ENCODE measurements at places on chromosomes 12 and 14.

DNA sequence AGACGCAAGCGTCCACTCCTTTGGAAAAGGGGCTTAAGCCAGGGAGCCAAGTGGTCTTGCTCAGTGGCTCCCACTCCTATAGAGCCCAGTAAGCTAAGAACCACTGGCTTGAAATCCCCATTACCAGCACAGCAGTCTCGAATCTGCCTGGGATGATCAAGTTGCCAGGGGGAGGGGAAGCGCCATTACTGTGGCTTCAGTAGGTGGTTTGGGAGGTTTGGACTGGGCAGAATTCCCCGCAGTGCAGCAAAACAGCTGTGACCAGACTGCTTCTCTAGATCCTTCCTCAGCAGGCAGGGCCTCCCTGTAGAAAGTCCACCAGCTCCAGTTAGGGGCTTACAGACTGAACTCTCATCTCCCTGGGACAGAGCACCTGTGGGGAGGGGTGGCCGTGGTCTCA lies 115.4 kb downstream of the TMEM117 start:
- no peak for DNase-seq

GRCh38 chr14:23362200-23362599 lies 2.8 kb downstream of the EFS start:
- DNase-seq: no peak

- DNase-seq: peak; percentile 70
These were observed 85.3 kb downstream of the SCARB1 start for GRCh38 chr12:124778411-124778810.

DNA sequence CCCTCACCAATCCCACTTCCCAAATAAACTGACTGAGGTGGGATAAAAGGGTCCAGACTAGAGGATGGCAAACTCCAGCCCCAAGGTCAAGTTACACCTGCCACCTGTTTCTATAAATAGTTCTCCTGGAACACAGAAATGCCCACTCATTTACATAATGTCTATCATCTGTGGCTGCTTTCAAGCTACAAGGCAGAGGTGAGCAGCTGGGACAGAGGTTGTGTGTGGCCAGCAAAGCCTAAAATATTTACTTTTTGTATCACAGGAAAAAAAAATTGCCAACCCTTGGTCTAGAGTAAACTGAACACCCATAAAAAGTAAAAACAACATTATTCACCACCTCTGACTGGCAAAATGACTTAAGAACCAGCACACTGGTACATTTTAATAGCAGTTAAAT lies 269.4 kb downstream of the RGS6 start:
- DNase-seq: no peak

- no peak for DNase-seq
These were observed 26.0 kb downstream of the SH2B3 start for GRCh38 chr12:111431772-111432171.

DNA sequence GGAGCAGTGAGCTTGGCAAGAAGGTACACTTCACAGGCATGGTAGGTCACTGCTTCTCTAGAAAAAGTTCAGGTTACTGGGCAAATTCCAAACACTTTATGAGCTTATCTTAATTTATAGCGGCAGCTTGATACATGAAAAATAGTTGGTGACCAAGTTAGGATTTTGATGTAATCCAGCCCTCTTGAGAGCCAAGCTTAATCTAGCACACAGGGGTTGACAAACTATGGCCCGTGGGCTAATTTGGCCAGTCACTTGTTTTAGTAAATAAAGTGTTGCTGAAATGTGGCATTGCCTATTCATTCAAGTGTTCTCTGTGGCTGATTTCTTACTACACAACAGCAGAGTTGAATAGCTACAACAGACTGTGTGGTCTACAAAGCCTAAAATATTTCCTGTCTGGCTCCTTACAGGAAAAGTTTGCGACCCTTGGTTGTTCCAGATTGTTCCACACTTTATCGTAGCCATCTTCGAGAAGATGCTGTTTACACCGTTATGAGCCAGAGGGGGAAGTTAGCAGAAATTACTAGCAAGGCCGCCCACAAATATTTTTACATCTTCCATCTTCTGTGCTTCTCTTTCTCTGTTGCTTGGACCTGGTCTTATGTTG lies 120.9 kb downstream of the DAAM1 start:
- DNase-seq: no peak

DNA sequence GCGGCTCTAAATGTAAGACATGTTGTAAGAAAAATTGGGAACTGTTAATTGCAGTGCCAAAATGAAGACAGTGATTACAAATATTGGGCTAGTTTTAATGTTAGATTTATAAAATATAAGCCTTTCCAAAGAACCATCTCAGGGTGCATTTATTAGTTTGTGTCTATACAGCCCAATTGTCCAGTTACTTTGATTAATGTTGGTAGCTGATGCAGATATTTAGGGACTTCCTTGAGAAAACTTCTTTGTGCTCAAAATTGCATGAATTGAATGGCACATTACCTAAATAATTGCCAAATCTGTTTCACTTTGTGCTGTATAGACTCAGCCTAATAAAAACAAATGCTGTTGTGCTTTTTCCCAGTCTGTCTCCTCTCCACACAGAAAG lies 83.7 kb downstream of the DAD1 start:
- DNase-seq: no peak

- DNase-seq: no peak
These were observed 32.9 kb downstream of the MRPL42 start for GRCh38 chr12:93500201-93500600.

- no peak for DNase-seq
These were observed 62.7 kb upstream of the TSPAN11 start for GRCh38 chr12:30863839-30864238.

GRCh38 chr14:94821705-94822104 lies 51.8 kb upstream of the GSC start:
- no peak for DNase-seq

GRCh38 chr14:59349258-59349701 lies 115.9 kb downstream of the GPR135 start:
- no peak for DNase-seq

GRCh38 chr14:32757568-32757967 lies 181.1 kb upstream of the NPAS3 start:
- no peak for DNase-seq

DNA sequence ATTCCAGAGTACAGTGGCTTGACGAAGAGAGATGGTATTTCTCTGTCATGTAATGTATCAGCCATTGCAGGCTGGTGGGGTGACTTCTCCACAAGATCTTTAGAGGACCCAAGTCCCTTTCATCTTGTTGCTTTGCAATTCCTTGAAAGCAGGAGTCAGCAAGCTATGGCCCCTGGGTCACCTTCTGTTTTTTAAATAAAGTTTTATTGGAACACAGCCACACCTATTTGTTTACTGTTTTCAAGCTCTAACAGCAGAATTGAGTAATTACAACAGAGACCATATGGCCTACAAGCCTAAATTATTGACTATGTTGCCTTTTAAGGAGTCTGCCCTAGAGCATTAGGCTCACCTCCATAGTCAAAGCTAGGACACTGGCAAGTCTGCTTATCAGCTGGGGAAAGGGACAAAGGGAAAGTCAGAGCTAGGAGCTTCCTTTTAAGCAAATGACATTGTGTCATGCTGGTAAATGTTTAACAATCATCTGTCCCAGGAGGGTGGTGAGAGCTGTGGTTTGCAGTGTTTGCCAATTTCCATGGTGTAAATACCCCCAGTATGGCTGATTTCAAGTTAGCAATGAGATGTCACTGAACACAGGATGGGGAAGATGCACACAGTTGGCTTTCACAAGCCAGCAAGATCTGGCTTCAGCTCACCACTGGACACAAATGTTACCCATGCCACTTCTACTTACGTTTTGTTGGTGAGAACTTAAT lies 87.7 kb upstream of the PWP1 start:
- DNase-seq: no peak

GRCh38 chr12:93819050-93819491 lies 141.9 kb downstream of the CRADD start:
- DNase-seq: no peak

- peak; percentile 36 for DNase-seq
These were observed 40.6 kb downstream of the SPRING1 start for GRCh38 chr12:116697305-116697704.

DNA sequence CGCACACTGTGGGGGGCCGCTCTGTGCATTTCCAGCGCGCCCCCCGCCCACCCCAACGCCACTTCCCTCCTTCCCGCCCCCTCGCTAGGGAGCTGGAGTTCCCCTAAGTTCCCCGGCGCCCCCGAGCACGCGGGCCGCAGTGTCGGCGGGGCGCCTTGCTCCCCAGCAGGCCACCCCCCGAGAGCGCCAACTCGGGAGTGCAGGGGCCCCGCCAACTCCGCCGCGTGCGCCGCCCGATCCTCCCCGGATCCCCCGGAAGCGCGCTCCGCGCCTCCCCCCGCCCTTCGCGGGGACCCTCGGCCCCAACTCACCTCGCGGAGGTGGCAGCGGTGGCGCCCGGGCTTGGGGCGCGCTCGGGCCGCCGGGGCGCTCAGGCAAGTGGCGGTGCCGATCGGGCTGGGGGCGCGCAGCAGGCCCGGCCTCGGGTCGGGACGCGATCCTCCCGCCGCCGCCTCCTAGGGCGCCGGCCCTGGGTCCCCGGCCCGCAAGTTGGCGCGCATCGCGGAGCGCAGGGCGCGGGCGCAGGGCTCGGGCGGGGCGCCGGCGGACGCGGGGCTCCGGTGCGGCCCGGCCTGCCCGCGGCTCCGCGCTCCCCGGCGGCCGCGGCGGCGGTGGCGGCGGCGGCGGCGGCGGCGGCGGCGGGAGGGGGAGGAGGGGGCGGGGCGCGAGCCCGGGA lies at the start of gene NCOR2:
Gene NCOR2, minus strand, starts transcription at position 616 of the 676 bp plus-strand sequence. CDS start 72,361 bp downstream, outside the sequence.
- peak; percentile 54 for DNase-seq

DNA sequence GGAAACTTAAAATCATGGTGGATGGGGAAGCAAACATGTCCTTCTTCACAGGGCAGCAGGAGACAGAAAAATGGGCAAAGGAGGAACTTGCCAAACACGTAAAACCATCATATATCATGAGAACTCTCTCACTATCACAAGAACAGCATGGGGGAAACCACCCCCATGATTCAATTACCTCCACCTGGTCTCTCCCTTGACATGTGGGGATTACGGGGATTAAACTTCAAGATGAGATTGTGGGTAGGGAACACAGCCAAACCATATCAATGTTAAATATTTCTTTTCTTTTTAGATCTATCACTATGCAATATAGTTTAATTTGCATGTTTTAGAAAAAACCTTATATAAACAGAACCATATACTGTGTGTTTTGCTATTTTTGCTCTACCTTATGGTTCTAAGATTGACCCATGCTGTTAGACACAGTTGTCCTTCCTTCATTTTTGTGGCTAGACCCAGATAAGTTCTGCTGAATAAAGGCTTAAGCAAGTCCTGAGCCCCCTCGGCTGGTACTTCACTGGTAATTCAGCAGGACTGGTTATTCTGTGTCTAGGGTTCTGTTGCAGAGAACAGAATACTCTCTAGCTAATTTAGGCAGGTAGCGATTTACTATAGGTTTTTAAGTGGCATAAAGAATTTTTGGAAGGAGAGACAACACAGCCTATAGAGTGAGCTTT lies 253.7 kb upstream of the HMGA2 start:
- DNase-seq: no peak

- peak; percentile 39 for DNase-seq
These were observed 4.3 kb upstream of the RAD52 start for GRCh38 chr12:953776-954175.

- DNase-seq: peak; percentile 43
These were observed 366 bp downstream of the LPCAT3 start for GRCh38 chr12:7017870-7018349.

GRCh38 chr12:116707751-116708150 lies 30.1 kb downstream of the SPRING1 start:
- DNase-seq: no peak

GRCh38 chr14:50763382-50764007 lies 67.5 kb downstream of the NIN start:
- no peak for DNase-seq

DNA sequence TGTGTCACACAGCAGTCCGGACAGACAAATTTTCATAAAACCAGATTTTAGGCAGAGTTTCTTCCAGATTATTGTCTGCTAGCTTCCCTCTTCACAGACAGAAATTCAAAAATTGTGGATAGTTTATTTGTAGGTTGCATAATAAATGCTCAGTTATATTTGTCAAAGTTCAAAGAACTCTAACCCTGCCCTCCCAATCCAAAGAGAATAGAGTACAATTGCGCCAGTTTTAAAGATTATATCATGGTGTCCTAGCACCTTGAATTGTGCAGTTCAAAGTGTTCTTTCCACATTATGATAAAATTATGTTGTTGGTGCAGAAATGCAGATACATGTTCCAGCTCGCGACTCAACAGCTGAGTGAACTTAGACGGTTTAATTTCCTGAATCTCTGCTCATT lies 263.1 kb downstream of the PRKD1 start:
- no peak for DNase-seq

DNA sequence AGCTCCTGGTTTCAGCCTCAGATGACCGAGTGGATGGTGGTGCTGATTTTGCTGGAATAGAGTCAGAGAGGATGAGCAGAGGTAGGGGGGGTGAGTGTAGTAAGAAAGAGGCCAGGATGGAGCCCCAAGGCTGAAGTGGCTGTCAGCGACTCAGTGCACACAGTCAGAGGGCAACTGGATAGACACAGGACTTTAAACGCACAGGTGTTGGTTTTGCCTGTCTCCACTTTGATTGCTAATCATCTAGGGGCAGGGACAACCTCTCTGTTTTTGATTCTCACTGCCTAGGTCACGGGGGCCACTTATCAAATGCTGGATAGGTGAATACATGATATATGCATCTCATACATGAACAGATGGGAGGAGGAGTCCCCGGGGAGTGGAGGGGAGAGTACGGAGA lies 99.5 kb downstream of the EGLN3 start:
- DNase-seq: no peak

- no peak for DNase-seq
These were observed 59.9 kb downstream of the HSP90AA1 start for GRCh38 chr14:102026934-102027333.

- DNase-seq: no peak
These were observed 35.6 kb downstream of the SCN8A start for GRCh38 chr12:51626629-51627028.

- DNase-seq: no peak
These were observed 2.0 kb downstream of the SCYL2 start for GRCh38 chr12:100268835-100269564.

GRCh38 chr12:76568130-76568529 lies 8.6 kb upstream of the OSBPL8 start:
- DNase-seq: no peak

- no peak for DNase-seq
These were observed 314.5 kb upstream of the GARIN6 start for GRCh38 chr12:99332936-99333591.

DNA sequence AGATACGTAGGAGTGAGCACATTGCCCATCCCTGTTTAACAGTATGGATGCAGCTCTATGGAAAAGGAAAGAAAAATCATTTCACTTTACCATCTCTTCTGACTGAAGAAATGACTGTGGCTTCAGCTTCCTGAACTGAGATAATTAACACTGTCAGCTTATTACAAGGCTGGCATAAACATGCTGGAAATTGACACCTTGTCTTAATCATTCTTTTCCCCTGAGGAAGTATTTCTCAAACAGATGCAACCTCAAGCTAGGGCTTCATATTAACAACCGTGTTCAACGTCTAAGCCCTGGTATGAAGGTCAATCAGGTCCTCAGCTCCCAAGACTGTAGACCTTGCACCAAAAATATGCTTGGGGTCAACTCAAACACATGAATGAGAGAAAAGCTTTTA lies 25.0 kb downstream of the RERG start:
- DNase-seq: no peak

Measured in activated CD4-positive, alpha-beta T cell treated with anti-CD3 and anti-CD28 coated beads, Interleukin-10, Interleukin-2, amounts not matched to agents 100 ng/mL and 50 ng/mL, durations not matched to agents 16 hours and 8 hours (primary cell).